ENCODE measurements at places on chromosomes 5 and 9.

DNA sequence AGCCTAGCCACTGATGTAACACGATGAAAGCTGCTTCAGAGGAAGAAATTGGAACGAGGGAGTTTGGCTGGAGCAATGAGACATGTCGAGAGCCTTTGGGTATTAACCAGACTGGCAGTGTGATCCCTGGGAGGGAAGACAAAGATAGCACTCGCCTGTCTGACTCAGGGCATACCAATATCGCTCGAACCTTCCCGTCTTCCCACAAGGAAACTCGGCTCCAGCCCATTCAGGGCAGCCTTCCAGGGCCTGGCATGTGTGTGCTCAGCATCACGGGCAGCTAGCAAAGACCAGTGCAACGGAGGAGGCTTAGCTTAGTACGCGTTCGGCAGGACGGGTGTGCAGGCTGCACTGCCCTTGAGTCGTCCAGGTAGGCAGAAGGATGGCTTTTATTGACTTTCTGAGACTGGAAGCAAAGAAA is 356.9 kb upstream of the WWC1 start:
- DNase-seq = peak; percentile 69

GRCh38 chr5:97923496-97923895 is 740.4 kb upstream of the RIOK2 start:
- DNase-seq = no peak

DNA sequence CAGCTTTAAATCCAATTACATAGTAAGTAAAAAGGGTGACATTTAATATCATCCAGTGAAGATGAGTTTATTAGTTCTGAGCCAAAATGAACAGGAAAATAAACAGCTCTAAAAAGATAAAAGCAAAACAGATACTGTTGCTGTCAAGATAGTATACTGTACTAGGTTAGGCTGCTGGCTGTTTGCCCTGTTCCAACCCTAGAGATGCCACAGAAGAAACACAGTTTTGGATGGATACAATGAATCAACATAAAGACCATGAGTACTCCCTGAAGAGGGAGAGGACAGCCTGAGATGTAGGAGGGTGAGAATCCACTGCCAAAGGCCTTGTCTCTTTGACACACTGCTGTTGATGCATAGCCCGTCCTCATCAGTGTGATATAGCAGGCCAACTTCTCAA is 1302.7 kb downstream of the EFNA5 start:
- no peak for DNase-seq

GRCh38 chr9:7227951-7228350 is 470.2 kb downstream of the KDM4C start:
- no peak for DNase-seq

DNA sequence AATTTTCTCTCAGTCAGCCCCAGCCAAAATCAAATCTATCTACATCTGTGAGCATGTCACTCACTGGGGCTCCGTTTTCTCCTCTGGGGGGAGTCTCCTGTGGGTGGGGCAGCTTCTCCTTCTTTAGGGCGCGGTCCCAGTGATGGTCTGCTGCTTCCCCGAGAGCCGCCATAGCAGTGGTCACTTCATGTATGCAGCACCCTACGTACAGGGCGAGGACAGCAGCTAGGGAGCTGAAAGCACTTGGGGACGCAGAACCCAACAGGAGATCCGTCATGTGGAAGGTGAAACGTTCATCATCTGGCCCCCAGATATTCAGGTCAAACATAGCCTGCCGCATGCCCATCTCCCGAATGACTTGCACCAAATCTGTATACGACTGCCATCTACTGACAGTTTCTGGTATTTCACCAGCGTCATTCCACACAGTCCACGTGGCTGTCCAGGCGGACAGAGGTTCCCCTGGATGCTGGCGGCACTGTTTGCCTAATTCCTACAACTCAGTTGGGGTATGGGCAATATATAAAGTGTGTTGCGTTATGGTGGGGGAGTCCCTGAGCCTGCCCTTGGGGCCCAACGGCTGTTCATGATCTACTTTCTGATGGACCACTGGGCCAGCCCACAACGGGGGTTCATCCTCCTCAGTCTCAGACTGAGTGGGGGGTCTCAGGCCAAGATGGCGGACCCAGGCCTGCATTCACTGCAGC is 795.0 kb downstream of the EFNA5 start:
- DNase-seq = no peak

GRCh38 chr9:112615584-112616266 is 102.2 kb downstream of the INIP start:
- DNase-seq = no peak

DNA sequence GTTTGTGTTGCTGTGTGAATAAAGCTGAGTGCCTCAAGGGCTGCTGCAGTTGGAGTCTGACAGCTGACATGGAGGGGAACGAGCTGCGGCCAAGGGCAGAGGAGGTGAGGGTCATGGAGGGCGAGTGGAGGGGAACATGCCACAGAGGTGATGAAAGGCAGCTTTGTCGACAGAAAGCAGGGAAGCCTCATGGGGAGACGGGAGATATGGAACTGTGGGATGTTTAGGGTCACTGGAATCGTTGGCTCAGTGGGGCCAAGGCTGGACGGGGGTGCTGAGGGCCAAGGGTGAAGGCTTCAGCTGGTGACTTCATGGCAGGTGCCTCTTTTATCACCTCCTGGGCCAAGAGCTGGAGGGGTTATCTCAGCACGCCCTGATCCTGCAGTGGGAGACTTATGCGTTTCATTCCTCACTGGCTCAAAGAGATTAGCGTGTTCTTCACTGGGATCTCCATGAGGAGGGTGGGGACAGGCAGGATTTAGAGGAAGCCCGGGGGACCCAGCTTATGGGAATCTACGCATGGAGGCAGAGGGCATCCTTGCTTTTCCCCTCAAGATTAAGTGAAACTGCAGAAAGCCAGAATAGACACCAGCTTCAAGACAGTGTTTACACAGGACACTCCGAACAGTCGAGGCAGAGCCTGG is 42.2 kb downstream of the FAM240B start:
- no peak for DNase-seq

- peak; percentile 65 for DNase-seq
Measured at GRCh38 chr5:74772359-74772758, 5.3 kb downstream of the NSA2 start.

DNA sequence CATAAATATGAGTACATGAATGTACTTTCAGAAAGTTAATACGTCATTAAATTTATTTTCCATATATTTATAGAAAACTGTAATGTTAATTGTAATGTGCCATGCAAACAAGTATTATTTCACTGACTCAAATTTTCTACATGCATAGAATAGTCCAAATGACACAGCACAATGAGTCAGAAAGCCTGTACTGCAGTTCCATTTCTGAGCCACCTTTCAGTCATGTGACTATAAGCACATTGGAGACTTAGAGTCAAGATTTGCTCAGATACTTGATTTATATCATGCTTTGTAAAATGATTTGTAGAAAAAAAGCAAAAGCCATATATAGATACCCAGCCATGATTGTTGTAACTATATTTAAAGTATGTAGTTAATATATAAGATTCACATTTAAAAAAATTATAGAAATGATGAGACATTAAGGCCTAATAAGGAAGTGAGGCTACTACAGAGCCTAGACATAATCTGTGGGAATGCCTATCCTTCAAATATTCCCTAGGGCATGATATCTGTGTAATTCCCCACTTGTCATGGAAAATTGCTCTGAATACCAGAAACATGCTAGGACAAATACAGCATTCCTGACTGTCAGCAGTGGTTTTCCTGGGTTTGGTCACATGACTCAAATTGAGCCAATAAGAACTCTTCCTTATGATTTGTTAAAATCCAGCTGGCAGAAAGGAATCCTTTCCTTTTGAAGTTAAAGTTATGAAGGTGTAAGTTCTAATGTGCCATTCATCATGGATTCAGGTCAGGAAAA is 50.0 kb downstream of the PTPRD start:
- DNase-seq = peak; percentile 99

GRCh38 chr9:105070176-105070575 is 142.2 kb upstream of the ABCA1 start:
- DNase-seq = no peak

- no peak for DNase-seq
Measured at GRCh38 chr5:42507451-42508097, 84.3 kb downstream of the GHR start.

- DNase-seq = no peak
Measured at GRCh38 chr9:134549336-134549735, 92.3 kb upstream of the COL5A1 start.

- no peak for DNase-seq
Measured at GRCh38 chr5:114458726-114459125, 96.9 kb downstream of the KCNN2 start.

DNA sequence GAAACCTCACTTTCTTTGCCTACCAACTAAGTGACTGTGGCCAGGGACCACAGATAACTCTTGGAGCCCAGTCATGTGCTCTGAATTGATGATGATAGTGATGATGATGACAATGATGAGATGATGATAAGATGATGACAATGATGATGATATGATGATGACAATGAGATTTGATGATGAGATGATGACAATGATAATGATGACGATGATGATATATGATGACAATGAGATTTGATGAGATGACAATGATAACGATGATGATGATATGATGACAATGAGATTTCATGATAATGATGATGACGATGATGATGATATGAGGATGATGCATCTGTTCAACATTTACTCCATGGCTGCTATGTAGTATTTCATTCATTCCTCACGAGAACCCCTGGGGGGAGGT is 213.0 kb downstream of the ERCC6L2 start:
- no peak for DNase-seq

DNA sequence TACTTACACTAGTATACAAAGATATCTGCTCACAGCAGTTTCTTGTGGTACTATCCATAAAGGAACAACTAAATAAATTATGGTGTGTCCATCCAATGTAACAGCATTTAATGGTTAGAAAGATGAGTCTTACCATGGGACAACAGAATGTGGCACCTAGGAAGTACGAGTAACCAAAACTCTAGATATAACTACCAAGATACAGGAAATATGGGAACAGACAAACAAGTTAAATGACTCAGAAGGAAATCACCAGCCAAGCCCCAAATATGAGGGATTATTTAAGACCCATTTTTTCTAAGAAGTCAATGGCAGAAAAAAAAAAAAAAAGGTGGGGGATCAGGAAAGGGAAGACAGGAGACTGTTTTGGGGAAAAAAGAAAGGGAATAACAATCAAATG is 294.8 kb downstream of the PRELID2 start:
- DNase-seq = peak; percentile 69

DNA sequence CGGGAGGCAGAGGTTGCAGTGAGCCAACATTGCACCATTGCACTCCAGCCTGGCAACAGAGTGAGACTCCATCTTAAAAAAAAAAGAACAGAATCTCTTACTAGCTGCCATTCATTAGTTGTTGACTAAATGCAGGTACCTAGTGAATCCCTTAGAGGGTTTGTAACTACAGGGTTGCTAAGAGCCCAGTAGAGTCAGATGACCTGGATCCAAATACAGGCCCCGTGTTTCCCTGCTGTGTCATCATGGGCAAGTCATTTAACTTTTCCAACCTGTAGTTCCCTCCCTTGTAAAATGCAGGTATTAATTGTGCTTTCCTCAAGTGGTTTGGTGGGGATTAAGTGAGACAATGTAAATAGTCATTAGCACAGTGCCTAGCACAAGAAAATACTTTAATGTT is 32.8 kb downstream of the PLAC8L1 start:
- peak; percentile 47 for DNase-seq

- DNase-seq = no peak
Measured at GRCh38 chr5:159921721-159922120, 5.4 kb downstream of the ADRA1B start.

Measured in bronchial epithelial cell (primary cell).